ENCODE measurements at places on chromosomes 11 and 22.

DNA sequence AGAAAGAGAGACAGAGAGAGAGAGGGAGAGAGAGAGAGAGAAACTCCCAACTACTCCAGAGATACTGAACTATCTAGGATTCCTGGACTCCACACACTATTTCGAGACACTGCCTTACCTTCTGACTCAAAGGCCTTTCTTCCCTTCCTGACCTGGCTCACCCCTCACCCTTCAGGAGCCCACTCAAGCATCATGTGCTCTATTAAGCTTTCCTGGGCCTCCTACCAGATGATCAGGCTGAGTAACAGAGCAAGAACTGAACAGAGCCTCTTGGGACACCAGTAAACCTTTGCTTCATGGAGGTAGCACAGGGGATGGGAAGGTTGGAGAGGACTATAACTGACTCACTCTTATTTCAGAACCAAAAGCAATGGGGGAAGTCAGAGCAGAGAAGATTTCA lies 31.4 kb downstream of the PLEKHA7 start:
- no peak for DNase-seq

DNA sequence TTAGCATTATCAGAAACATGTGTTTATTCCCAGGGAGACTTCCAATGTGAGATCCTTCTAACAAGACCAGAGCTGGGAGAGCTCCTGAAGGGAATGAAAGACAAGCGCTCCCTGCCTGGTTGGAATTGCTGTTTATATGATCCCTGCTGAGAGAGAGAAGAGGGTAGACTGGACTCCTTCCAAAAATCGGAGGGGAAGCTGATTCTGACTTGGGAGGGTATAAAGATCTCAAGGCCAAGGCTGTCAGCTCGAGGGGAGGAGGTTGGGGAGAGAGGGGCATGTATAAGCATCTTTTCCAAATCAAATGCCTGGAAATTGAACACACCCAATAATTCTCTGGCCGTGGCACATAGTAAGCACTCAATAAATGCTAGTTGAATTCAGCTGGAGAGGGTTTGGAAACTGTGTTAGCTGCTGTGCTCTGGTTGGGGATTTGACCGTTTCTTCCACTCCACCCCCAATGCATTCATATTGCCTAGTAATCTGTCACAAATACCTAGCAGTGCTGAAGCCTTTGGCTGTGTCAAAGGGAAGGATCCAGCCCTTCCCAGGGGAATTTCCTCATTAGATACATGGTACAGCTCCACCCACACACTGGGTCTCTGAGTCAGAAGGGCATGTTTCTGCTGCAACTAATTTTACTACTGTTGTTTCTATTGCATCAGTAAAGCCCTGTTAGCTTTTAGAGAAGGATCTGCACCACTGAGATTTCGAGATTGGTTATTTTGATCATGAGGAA lies 61.5 kb downstream of the CACNG2 start:
- no peak for DNase-seq

DNA sequence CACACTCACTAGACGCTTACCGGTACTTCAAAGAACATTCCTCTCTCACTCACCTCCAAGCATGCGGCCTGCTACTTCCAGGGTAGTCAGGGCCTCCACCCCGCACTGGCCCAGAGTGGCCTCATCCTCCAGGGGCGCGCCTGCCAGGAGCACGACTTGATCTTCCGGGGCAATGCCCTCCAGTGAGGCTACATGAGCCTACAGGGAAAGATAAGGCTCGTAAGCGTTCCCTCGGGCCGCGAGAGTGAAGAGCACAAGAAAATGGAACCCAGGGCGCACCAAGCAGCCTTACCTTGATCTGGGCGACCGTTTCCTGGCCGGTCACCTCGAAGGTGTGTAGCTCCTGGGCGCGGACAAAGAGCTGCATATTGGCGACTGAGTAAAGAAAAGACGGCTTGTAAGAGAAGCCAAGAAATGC lies 478 bp downstream of the FAU start:
- DNase-seq: no peak

- peak; percentile 81 for DNase-seq
These were observed 320.3 kb upstream of the ZC3H12C start for GRCh38 chr11:109772892-109773291.

- DNase-seq: no peak
These were observed 4.5 kb upstream of the PPP2R1B start for GRCh38 chr11:111770581-111771134.

- DNase-seq: no peak
These were observed 387.3 kb upstream of the B3GAT1 start for GRCh38 chr11:134799386-134799785.

DNA sequence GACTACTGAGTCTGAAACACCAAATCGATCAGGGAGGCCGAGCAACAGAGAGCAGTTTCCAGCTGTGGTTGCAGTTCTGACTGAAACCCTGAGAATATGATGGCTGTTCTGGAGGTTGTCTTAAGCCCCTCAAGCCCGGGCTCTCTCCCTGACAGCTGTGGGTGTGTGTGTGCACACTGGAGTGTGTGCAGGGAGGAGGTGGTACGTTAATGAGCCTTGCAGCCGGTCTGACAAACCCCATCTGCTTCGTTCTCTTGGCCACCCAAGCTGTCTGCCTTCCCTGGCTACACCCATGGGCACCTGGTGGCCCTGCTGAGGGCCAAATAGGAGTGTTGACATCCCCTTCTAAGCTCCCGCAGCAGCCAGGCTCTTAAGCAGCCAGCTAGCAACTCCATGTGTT lies 189.8 kb downstream of the KIRREL3 start:
- DNase-seq: no peak

All from NCI-H1105 (cell line).